ENCODE measurements at places on chromosomes 3 and 15.

GRCh38 chr15:39315206-39315850 is 265.6 kb upstream of the THBS1 start:
- no peak for DNase-seq

DNA sequence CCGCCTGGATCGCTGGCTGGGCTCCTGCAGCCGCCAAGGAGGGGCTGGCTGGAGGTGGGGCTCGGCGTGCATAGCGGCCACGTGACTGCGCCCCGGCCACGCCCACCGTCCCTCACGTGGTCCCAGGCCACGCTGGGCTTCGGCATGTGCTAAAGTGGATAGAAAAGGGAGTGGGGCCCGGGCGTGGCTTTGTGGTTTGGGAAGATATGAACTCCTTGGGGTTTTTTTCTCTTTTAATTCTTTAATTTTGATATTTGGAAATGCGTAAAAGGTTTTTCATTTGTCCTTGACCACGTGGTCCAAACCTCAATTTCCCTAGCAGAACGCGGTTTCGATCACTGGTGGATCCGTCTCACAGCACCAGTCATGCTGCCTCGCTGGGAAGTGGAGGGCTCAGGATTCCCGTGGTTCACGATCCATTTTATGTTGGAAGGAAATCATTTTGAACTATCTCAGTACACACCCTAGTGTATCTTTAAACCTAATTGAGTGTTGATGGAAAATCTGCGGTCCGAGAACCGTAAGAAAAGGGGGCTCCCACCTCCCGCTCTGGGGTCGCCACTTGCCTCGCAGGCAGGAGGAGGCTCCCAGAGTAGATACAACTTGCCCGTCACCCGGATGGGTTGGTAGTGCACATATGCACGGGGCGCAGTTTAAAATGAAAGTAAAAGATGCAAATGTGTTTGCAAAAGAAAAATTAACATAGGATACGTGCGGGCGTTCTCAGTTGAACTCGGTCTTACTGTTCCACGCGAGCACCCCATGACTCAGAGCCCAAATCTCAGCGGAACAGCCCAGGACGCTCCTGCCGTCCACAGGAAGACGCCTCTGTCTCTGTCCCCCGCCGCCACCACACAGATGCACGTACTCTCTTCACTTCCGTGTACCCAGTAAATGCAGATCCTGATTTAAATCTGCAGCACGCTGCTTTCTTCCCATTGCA is 141.9 kb downstream of the PGPEP1L start:
- DNase-seq, result no peak

DNA sequence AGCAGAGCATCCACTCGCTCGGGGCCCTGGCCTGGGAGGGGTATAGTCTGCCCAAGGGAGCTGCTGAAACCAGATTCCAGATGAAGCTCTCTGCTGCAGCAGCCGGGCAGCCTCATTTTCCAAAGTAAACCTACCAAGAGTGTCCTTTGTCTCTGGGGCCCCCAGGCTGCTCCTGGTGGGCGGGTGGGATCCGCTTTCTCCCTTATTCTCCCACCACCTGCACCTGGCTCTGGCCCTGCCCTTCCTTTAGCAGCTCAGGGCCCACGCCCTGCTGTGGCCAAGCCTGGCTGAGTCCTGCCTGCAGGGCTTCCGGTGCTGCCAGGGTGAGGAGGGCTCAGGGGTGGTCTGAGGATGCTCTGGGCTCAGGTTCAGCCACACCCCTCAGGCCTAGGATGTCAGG is 13.0 kb downstream of the SCN5A start:
- no peak for DNase-seq

DNA sequence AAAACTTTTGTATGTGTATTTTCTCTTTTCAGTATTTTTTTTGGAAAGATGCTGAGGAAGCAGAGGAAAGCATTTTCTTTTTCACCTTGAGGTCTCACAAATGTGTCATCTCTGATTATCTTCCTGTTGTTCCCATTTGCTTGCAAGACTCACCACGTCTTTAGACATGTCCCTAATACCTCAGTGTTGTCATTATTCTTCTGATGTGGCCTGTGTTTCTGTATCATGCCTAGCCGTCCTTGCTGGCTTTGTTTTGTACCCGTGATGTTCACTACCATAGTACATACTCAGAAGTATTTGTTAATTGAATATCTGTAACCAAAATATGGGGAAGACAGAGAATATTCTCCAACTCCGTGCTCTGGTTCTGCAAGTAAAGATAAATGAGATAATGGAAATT is 5.0 kb upstream of the P2RY14 start:
- no peak for DNase-seq

- no peak for DNase-seq
Observed at GRCh38 chr3:18633002-18633401, 207.9 kb upstream of the SATB1 start.
